Epithelial cell of proximal tubule (primary cell): ENCODE measurements at places on chromosomes 11 and 22. TPM values are rescaled to one million over a fixed set of nuclear protein-coding genes. Genes with fewer than 3 reads are reported as not detected.

Gene CRYBB1
- not detected in 2 replicates for total RNA-seq

Gene CSF2RB
- total RNA-seq: under 0.01 TPM in 1 of 2 replicates, not detected in the other

Gene C11orf21
- not detected in 2 replicates for total RNA-seq

Gene EFEMP2
- total RNA-seq: 45.1 and 94.7 TPM in 2 replicates

Gene PDE2A
- 0.36 and 0.69 TPM in 2 replicates for total RNA-seq

Gene KCNK4
- total RNA-seq: 0.51 TPM in 1 of 2 replicates, not detected in the other

Gene DDX6
- 32.6 and 36.5 TPM in 2 replicates for total RNA-seq

Gene AIFM3
- 0.65 and 1.8 TPM in 2 replicates for total RNA-seq

Gene GGT5
- 0.22 and 1.3 TPM in 2 replicates for total RNA-seq

Gene FREY1
- total RNA-seq: 0.51 TPM in 1 of 2 replicates, not detected in the other

DNA sequence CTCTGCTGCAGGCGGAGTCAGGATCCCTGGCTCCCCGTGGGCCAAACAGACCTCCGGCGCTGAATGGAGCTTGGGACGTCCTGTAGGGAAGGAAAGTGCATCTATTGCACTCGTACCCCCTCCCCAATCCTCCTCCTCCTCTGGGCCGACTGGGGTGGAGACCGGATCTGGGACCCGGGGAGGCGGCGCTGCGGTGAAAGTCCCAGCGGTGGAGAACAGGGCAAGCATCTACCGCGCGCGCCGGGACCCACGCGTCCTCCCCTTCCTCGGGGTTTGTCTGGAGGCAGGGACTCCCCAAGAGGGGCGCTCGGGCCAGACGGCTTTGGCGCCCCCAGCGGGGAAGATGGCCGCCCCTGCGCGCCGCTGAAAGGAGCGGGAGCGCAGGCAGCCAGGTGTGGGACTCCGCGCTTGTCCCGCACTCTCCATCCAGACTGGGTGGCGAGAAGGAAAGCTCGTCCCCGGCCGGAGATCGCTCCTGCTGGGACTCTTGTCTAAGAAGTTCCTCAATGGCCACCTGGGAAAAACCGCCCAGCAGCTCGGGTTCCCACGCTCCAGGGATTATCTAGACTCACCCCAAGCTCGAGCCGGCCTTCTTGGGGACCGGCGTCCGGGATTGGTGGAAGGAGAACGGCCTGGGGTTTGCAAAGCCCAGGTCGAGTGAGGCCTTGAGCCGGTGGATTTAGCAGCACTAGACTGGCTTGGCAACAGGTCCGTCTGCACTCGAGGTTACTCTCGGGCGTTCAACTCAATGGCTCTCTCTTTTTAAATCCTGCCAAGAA, 718 bp downstream of the FADS2 start:
- DNase-seq: no peak

GRCh38 chr11:105574974-105575373, 34.9 kb upstream of the GRIA4 start:
- no peak for DNase-seq

DNA sequence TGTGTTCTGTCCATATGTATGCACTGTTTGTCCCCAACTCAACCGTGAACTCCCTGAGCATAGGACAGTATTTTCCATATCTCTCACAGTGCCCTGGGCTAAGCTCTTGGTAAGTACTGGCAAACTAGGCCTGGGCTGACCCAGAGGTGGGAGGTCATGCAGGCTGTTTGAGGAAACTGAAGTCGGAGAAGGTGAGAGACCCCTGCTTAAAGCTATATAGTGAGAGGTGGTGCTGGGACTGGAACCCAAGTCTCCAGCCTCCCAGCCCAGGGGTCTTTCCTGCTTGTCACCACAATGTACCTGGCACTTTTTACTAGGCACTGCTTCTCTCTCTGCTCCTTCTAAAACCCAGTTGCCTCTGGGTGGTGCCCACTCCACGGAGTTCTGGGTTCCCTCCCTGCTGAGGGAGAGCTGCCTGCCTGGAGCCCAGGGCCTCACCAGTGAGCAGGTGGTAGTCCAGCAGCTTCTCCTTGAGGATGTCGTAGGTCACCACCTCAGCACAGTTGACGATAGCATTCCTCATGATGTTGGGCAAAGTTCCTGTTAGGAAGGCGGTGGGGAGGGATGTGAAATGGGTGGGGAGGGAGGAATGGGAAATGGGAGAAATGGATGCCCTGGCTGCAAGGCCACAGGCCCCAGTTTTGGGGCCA, 4.7 kb downstream of the UCP3 start:
- no peak for DNase-seq

- DNase-seq: no peak
These were observed 9.6 kb upstream of the HTATIP2 start for GRCh38 chr11:20353829-20354434.

DNA sequence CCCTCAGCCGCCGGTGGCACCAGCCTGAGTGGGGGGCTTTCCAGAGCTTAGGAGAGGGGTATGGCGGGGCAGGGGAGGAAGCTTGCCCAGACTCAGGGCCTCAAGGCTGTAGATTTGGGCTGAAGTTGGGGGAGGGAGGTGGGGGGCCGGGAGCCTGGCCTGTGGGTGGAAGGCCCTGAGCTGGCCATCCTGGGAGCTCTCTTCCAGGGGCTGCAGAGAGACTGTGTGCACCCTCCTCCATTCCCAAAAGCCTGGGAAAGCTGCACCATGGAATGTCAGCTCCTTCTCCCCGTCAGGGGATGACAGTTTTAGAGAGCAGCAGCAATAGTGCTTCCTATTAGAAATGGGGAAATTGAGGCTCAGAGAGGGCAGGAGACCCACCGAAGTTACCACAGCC, 1.0 kb downstream of the SYT12 start:
- DNase-seq: no peak

DNA sequence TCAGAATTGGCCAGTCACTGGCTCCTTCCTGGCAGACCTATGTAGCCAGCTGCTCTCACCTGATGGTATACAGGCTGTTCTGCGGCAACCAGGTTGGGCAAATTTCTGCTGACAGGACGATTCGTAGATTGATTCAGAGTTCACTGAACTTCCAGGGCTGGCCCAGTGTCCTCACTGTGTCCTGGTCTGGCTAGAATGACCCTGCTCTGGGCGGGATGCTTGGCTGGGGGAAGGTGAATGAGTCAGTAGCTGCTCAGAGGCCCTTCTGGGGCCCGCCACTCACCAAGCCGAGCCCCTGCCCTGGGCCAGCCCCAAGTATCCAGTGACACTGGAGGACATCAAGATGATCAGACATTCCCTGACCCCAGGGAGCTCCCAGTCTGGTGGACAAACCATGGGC, 62.9 kb upstream of the WNT11 start:
- no peak for DNase-seq

DNA sequence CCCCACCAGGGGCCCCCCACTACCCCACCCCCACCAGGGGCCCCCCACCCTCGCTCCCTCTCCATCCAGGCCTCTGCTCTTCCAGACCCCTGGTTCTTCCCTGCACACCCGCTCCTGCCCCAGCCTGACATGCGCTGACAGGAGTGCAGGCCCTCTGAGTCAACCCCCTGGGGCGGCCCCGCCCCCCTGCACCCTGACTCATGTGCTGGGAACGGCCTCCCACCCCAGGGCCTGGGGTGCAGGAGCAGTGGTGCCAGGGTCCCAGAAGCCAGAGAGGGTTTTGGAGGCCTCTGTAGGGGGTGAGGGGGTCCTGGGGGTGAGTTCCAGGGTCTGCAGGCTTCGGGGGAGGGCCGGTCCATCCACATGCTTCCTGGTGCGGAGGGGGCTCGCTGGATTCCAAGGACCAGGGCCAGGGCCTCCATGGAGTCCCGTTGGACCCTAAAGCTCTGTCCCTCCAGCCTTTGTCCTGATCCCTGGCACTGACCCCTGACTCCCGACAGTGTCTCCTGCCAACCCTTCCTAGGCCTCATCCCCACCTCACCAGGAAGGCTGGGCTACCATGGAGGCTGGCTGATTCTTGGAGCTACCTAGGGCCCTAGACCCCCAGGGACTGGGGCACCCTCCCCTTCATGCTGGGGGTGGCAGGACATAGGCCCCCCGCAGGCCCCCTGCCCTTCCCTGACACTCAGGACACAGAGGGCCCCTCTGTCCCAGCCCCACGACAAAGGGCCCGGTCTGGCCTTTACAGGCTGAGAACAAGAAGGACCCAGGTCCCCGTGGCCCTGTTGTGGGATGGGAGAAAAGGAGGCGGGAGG, 583 bp upstream of the PKP3 start:
- DNase-seq: no peak

DNA sequence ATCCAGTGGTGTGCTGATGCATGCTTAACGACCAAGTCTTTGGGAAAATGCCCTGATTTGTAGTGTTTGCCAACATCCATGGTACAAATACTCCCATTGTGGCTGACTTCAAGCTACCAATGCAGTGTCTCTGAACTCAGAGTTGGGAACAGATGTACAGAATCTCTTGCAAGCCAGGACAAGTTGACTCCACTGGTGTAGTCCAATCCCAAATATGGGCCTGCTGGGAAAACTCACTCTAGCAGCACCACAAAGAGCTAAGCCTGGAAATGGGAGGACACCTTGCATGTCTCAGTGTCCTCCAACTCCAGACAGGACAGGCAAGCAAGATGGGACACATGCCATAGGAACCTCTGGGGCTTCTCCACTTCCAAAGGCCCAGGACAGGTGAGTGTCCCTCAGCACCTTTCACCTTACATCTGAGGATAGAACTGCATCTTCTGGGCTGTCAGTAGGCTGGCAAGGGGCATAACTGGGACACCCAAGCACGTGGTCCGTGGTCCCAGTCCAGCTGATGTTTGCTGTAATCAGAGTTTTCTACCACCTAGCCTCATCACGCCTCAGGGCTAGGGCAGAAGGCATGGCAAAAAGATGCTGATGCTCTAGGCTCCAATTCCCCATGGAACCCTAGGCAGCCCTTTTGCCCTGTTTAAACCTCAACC, 6.5 kb downstream of the LMO1 start:
- DNase-seq: no peak

DNA sequence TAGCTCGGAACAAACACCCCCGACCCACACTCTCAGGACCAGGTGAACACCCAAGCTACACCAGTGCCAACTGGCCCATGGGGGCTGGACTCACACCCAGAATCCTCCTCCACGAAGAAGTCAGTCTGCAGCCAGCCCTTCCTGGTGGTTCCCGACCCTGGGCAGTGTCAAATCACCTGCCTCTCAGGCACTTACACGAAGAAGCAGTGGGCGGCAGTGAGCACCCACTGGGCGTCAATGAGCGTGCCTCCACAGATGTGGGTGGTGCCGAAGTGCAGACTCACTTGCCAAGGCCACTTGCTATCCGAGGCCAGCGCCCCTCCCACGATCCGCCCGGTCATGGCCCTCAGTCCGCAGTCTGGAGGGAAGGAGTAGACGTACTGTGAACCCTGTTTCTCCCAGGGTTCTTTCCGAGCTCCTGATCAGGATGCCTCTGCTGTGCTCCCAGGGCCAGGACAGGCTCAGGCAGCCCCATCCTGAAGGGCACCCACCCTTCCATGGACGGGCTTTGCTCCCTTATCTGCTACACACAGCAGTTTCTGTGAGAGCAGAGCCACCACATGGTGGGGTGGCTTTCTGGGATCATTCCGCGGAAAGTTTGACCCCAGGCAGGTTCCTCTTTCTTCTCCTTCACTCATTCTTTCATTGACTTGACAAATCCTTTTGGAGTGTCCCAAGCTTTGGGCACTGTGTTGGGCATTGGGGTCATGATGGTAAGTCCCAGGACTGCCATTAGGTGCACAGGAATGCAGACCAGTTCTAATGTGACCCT, 19.4 kb downstream of the TMPRSS13 start:
- DNase-seq: no peak

- no peak for DNase-seq
These were observed 170.2 kb downstream of the BUD13 start for GRCh38 chr11:116602637-116602942.
